ENCODE measurements at places on chromosomes 3 and 15.
A peak's percentile ranks its signal among the peaks of the same experiment; 100 is the strongest.

GRCh38 chr3:42698216-42698910 lies 4.2 kb downstream of the HHATL start:
- no peak for DNase-seq

DNA sequence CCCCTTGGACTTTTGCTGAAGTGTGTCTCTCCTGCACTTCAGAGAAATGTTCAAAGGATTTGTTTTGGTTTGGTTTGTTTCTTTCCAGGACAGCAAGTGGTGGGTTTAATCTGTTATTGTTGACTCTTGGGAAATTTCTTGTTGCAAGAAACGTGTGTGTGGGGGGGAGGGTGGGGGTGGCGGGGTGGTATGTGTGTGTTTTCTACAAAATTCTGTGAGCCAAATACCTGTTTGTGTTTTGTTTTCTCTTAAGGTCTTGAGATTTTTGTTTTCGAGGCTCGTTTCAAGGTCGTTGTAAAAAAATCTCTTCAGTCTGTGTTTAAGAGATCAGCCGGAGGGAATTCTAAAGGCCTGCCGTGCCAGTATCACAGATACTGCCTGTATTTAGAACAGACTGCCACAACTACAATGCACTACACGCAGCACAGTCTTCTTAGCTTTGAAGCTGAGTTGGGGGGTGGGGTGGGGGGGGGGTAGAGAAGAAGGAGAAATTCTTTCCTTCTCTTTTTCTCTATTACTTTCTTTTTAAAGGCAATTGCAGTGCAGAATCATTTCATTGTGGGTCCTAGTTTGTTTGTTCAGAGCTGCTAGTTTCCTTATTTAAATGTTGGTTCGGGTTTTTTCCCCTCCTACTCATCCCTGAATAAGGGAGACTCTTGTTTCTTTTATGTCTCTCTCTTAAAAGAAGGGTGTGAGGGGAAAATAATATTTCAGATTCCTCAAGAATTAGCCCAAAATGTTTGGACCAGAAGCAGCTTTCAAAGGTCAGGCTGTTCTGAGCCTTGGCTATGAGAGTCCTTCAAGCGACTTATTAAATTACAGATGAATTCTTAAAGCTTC lies 1.4 kb upstream of the BCL6 start:
- DNase-seq: peak; percentile 65

DNA sequence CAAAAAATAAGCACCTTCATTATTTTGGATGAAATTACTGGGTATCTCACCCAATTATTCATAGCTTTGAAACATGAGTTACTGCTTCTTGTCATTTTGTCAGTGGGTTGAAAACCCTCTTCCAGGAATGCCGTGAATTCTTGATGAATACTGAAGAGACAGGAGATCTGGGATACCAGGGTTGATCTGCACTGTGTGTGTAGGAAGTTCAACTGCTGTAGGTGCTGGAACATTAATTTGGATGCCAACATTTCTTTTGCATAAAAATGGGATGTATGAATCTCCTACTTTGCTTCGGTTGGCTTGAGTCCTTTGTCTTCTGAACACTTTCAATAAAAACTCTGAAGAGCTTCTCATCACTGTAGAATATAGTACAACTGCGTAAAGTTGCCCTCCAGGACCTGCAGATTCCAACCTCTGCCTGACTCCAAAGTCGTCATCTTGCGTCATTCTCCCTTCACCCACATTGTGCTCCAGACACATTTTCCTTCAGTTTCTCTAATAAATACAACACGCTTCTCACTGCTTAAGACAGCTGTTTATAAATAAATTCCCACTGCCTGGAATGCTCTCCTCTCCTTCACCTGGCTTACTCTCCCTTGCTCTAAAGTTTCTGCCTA lies 312.7 kb upstream of the TGFBR2 start:
- DNase-seq: no peak

DNA sequence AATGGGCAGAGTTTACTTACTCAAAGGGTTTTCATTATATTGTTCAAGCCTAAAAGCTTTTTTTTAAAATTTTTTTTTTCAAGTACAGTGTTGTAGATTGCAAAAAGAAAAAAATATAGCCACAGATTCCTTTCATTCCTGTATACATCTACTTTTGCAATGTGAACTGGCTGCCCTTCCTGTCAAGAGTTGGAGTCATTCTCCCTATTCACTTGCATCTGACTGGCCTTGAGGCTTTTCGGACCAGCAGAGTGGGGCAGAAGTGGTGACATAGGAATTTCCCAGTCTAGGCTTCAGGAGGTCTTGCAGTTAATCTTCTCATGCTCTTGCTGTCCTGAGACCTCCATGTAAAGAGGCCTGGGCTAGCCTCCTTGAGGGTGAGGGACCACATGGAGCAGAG lies 218.3 kb upstream of the CFAP20DC start:
- DNase-seq: peak; percentile 26

- no peak for DNase-seq
These were observed 23.9 kb upstream of the RPL32 start for GRCh38 chr3:12865271-12865670.

DNA sequence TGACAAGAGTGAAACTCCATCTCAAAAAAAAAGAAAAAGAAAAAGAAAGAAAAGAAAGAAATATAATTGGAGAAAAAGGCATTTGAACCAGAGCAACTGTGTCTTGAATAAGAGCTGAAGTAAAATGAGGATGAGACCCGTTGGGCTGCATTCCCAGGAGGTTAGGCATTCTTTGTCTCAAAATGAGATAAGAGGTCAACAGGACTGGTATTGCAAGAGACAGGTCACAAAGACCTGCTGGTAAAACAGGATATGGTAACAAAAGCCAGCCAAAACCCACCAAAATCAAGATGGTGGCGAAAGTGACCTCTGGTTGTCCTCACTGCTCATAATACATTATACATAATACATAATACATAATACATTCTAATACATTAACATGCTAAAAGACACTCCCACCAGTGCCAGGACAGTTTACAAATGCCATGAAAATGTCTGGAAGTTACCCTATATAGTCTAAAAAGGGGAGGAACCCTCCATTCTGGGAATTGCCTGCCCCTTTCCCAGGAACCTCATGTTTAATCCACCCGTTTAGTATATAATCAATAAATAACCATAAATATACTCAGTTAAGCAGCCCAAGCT lies 8.6 kb upstream of the TIPIN start:
- DNase-seq: no peak

Data from SK-MEL-5 (cell line).